ENCODE measurements at places on chromosomes 5 and 9. TPM values are rescaled to one million over a fixed set of nuclear protein-coding genes. Genes with fewer than 3 reads are reported as not detected.

DNA sequence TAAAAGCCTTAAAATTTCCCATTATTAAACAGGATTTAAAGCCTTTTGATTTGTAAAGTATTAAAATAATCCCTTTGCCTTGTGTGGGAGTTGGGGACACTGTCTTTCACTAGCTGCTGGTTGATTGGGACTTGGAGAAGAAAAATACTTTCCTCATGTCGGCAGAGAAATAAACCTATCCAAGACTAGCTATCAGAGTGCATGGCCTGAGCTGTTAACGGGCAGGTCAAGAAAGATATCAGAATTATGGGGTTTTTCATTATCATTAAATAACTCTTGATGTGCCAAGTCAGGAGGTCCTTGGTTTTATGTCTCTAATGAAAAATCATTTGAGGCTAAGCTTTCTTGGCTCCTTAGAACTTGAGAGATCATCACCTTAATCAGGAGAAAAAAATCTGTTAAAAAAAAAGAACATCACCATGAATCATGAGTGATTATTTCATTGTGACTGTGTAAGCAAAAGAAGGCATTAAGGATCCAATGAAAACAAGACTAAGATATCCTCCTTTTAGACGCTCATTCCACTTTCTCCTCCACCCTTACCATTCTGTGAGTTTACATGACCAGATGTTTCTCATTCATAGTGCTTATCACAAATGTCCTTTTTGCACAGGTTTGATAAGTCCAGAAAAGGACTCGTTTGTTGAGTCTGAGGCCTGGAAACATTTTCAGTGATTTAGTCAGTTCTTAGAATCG lies 140.4 kb upstream of the EGFLAM start:
- no peaks in the 10 kb centered on the region for H3K27me3 ChIP-seq
- H3K36me3 ChIP-seq, result no peaks in the 10 kb centered on the region
- H3K4me1 ChIP-seq, result no peaks in the 10 kb centered on the region
- H3K27ac ChIP-seq, result no peak overlapping the region
- no peak for DNase-seq
- no peak overlapping the region for H3K4me3 ChIP-seq

- H3K27ac ChIP-seq, result peak overlapping the region; percentile 35
- DNase-seq, result no peak
- H3K4me1 ChIP-seq, result no peaks in the 10 kb centered on the region
These were observed 3.0 kb upstream of the PCDH1 start for GRCh38 chr5:141880961-141881801.

DNA sequence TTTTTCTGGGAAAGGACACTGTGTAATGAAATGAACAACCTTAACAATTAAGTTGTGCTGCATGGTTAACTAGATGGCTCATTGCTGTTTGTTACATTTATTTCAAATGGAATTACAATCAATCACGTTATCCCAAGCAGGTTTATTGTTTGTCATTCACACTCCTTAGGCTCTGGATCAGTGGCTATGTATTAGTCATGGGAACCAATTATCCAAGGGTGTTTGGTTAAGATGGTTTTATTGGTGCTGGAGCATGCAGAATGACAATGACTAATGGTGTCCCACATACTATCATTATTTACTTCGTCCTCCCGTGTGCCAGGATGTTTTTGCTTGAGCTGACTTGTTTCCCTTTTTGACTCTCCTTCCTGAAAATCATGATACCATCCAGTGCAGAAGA lies 10.6 kb upstream of the TRPC7 start:
- H3K27ac ChIP-seq, result no peak overlapping the region
- H3K27me3 ChIP-seq, result no peaks in the 10 kb centered on the region
- no peak overlapping the region for H3K4me3 ChIP-seq
- DNase-seq, result no peak

DNA sequence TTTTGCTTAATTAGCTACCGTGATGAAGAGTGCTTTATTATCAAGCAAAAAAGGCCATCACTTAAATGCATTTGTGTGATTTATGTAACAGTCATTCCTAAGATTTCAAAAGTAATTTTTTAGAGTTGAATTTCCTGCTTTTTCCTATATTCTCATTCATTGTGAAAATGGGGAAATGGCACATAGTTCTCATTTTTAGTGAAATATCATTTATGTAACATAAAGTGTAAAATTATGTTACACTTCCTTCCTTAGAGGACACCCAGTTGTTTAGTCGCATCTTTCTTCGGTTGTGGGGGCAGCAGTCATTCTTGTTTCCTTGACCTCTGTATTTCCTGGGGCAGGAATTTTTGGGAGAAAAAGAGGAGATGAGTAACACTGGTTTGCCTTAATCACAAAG lies 142.8 kb downstream of the MAST4 start:
- DNase-seq, result no peak
- no peaks in the 10 kb centered on the region for H3K27me3 ChIP-seq
- no peaks in the 10 kb centered on the region for H3K36me3 ChIP-seq
- H3K4me3 ChIP-seq, result no peak overlapping the region

DNA sequence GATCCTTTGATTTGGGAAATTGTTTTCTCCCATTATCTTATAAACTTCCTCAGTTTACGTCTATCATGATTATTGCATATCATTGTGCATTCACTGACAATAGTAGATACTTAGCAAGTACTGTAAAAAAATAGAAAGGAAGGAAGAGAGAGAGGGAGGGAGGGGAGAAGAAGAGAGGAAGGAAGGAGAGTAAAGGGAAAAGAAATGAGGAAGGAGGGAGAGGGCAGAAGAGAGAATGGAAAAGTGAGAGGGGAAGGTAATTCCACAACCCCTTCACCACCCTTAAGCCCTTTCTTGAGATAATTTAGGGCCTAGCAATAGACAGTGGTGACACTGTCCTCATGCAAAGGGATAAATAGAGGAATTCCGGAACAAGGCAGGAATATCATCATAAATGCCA lies 64.4 kb downstream of the NFIB start:
- no peak overlapping the region for H3K4me3 ChIP-seq
- no peaks in the 10 kb centered on the region for H3K27me3 ChIP-seq
- H3K27ac ChIP-seq, result no peak overlapping the region
- no peaks in the 10 kb centered on the region for H3K36me3 ChIP-seq
- no peak for DNase-seq
- H3K4me1 ChIP-seq, result peaks cover 19% of the 10 kb centered on the region

DNA sequence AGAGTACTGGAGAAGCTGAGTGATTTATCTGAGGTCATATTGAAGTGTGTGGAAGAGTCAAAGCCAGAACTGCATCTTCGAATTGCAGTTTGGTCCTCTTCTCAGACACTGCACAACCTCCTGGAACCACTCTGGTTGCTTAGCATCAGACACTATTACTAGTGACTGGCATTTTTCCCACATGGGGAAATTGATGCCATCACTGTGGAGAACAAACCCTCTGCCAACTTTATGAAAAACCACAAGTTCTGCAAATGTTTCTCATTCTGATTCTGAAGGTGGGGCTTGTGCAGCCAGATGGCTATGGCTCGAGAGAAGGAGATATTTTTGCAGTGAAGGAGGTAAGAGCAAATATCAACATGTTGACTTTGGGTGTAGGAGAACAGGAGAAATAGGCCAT lies 67.2 kb downstream of the KCTD16 start:
- no peak overlapping the region for H3K27ac ChIP-seq
- H3K4me3 ChIP-seq, result no peak overlapping the region
- no peak for DNase-seq
- H3K4me1 ChIP-seq, result no peaks in the 10 kb centered on the region

DNA sequence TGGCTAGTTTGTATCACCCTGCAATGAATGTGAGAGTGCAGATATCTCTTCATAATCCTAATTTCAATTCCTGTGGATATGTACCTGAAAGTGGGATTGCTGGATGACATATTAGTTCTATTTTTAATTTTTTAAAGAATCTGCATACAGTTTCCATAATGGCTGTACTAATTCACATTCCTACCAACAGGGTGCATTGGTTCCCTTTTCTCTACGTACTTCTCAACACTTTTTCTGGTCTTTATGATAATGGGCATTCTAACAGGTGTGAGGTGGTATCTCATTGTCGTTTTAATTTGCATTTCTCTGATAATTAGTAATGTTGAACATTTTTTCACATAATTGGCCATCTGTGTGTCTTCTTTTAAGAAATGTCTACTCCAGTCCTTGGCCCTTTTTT lies 927.5 kb downstream of the DTWD2 start:
- DNase-seq, result no peak
- no peaks in the 10 kb centered on the region for H3K27me3 ChIP-seq
- H3K27ac ChIP-seq, result no peak overlapping the region
- H3K36me3 ChIP-seq, result no peaks in the 10 kb centered on the region

DNA sequence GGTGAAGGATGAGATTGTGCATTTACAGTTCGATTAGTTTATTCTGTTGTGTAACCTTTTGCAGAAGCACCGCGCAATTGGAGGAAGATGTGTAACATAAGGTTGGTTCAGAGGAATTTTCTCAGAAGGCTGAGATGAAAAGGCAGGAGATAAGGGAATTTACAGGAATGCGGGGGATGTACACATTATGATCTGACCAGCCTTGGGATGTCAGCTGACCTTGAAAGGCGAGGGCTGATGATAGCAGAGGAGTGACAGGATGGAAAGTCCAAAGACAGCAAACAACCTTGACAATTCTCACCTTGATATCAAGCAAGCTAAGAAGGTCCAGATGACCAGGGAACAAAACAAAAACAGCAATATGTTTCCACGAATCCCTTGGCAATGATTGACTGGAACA lies 88.8 kb downstream of the OTULIN start:
- no peaks in the 10 kb centered on the region for H3K4me1 ChIP-seq
- DNase-seq, result no peak
- H3K36me3 ChIP-seq, result no peaks in the 10 kb centered on the region
- H3K27ac ChIP-seq, result no peak overlapping the region
- no peaks in the 10 kb centered on the region for H3K27me3 ChIP-seq

DNA sequence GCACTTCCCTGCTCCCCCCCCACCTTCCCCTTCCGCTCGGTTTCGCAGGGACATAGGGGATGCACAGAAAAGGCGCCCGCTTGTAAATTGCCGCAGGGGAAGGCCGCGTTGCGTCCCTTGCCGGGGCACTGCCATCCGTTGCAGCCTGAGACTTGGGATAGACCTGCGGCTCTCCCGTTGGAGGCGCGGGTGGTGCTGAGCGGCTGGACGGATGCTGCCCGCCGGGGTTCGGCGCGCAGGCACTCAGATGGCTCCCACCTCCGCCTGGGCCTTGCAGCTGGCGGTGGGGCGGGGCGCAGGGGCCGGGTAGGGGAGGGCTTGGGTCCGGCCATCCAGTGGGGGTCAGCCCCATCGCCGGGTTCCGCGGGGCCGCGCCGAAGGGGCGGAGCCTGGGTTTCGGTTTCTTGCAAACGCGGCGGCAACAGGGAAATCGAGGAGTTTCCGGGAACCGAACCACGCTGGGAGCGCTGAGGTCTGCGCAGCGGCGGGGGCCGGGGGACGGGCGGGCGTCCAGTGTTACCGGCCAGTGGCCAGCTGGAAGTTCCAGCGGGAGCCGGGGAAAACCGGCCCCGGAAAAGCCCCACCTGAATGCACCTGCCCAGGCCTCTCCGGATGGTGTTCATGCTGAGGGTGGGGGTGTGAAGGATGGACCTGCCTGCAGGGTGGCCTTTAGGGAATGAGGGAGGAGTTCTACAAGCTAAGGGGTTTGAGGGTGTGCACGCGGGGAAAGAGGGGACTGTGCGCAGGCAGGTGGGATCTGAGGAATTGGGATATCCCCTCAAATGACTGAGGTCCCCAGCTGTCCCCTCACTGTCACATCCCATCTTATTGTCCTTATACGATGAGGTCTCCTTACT lies 6.3 kb upstream of the IRF1 start:
- H3K36me3 ChIP-seq, result no peaks in the 10 kb centered on the region
- H3K27me3 ChIP-seq, result no peaks in the 10 kb centered on the region
- H3K27ac ChIP-seq, result peak overlapping the region; percentile 98
- peaks cover 25% of the 10 kb centered on the region for H3K4me1 ChIP-seq

DNA sequence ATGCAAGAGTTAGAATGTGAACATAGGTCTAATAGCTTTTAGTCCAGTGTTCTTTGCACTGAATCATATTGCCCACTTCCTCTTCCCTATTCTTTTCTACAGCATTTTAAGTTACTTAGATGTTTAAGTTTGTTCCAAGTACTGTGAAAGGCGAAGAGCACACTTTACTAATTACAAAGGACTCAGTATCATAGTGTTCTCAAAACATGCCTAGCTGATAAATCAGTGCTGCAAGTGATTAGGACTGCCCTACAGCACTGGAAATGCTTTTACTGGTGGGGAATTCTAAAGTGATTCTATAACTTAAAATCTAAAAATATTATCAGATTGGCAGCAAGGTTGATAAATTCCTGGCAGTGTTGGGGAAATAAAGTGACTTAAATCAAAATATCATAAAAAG lies 177.9 kb upstream of the KCNN2 start:
- H3K27me3 ChIP-seq, result no peaks in the 10 kb centered on the region
- no peak for DNase-seq
- H3K4me3 ChIP-seq, result no peak overlapping the region
- H3K4me1 ChIP-seq, result no peaks in the 10 kb centered on the region
- H3K36me3 ChIP-seq, result no peaks in the 10 kb centered on the region
- H3K27ac ChIP-seq, result no peak overlapping the region

DNA sequence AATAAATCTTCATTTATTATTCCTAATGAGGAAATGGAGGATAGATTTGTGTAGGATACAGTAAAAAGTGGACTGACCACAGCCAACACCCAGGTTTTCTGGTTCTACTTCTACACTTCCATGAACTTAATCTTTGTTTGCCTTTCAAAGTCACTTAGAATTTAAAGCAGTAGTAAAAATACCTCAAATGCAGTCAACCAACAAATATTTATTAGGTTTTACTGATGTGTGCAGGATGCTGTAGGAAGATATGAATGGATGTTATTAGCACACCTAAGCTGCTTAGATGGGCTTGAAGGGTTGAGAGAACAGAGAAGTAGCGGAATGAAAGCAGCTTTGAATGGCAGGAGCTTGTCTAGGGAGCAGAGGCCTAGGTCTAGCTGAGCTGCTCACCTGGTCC lies 201.1 kb downstream of the PALM2AKAP2 start:
- DNase-seq, result no peak
- H3K4me3 ChIP-seq, result no peak overlapping the region
- H3K36me3 ChIP-seq, result no peaks in the 10 kb centered on the region

GRCh38 chr5:131825404-131826013 lies 28.7 kb upstream of the FNIP1 start:
- H3K4me3 ChIP-seq, result no peak overlapping the region
- peak; percentile 17 for DNase-seq
- no peak overlapping the region for H3K27ac ChIP-seq
- H3K4me1 ChIP-seq, result no peaks in the 10 kb centered on the region
- H3K27me3 ChIP-seq, result no peaks in the 10 kb centered on the region
- H3K36me3 ChIP-seq, result no peaks in the 10 kb centered on the region

DNA sequence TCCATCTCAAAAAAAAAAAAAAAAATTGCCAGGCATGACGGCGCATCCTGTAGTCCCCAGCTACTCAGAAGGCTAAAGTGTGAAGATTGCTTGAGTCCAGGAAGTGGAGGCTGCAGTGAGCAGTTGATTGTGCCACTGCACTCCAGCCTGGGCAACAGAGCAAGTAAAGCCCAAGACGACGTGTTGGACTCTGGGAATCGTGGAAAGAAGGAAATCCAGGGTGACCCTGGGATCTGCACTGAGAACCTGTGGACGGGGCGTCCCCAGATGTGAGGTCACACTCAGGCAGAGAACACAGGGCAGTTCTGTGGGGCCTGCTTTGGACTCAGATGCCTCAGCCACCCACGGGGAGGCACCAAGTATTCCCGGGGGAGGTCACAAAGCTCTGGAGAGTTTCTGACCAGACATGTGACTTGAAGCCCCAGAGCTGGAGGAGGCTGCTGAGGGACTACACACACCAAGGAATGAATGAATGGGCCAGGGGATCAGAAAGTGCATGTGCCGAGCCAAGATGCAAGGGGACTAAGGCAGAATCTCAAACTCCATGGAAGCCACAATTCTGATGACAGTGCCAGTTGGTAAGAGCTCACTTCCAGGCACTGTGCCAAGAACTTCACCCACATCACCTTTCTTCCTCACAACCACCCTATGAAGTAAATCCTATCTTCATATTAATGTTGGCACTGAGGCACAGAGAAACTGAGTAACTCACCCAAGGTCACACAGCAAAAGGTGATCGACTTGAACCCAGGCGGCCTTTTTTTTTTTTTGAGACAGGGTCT lies 12.9 kb downstream of the DYNC2I2 start:
- H3K4me3 ChIP-seq, result no peak overlapping the region

TMOD1 gene
- 5.4 TPM for total RNA-seq

NUDCD2 gene
- total RNA-seq, result 4.7 TPM

STPG3 gene
- total RNA-seq, result not detected

Measured in Peyer's patch (tissue), 4 donors.